Common myeloid progenitor, CD34-positive (primary cell): ENCODE measurements at places on chromosomes 2 and 18.

DNA sequence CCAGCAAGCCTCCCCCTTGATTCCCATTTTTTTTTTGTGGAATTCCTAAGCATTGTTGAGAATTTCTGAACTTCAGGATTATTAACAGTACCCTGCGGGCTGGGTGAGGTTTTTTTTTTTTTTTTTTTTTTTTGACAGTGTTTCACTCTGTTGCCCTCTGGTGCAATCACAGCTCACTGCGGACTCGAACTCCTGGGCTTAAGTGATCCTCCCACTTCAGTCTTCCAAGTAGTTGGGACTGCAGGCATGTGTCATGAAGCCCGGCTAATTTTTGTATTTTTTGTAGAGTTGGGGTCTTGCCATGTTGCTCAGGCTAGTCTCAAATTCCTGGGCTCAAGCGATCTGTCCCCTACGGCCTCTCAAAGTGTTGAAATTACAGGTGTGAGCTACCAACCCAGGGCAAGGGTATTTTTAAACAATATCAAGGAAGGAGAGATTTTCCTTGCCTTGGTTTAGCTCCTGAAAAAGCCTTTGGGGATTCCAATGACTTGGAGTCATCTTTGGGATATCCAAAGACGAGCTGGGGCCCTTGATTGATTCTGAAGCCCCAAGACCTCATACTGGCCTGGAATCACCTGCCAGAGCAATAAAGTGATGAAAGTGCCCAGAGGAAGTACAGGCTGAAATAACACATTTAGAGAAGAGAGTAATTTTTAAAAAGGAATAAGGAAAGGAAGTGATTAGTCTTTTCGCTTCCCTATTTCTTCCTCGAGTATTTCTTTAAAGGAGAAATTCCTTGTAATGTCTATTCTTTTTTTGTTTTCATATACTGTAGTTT lies 240.2 kb downstream of the TGIF1 start:
- DNase-seq = no peak

- no peak for DNase-seq
Observed at GRCh38 chr2:72027426-72028161, 120.1 kb downstream of the CYP26B1 start.

DNA sequence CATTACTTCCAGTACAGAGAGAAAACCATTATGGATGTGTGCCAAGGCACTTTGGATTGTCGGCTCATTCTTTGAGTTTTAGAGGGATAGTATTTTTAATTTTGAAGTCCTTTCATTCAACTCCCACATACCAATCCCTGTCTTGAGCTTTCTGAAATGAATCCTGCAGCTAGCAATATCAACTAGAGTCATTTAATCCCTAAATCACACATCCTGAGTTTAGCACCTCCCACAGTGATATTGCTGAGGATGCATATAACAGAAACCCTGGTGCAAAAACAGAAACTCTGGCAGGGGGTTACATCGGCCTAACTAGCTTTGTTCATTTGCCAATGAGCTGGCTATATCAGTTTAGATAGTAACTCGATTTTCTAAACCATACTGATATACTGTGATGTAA lies 427.3 kb downstream of the LRP1B start:
- no peak for DNase-seq

- DNase-seq = no peak
Observed at GRCh38 chr2:217512728-217513127, 490.1 kb downstream of the TNS1 start.

DNA sequence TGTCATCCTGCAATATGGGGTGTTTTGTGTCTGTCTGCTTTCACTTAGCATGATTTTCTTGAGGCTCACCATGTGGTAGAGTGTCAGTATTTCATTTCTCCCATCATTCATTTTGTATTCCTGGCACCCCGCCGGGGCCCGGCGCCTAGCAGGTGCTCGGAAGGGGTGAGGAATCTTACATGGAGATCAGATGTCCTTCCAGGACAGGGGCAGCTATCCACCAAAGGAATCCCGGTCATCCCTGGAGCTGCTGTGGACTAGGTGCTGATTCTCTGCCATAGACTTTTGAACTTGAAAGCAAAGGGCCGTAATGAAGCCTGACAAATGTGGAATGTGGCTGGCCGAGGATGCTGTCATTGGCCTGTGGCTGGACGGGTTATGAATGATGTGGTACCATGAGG lies 2.4 kb downstream of the PRELID3A start:
- DNase-seq = no peak

DNA sequence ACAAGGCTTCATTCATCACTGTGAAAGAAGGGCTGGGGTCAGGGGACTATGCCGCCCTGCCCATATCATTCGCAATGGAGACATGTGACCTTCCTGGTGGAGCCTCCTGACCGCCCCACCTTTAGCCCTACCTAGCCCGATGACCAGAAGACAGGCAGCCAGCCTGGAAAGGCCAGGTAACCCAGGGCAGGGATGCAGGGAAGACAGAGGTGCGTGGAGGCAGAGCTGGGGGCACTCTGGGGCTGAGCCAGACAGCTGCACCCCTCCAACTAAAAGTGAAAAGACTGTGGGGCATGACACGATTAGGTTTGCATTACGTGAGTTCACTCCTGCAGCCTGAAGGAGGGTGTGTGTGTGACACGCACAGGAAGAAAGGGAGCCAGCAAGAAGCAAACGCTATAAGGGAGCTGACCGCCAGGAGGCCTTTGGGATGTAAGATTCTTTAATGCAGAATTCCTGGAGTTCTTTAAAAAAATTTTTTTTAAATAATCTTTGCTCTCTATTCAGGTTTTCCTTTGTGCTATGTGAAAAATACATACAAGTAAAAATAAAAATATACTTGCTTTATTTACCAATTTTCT lies 3.7 kb upstream of the HES6 start:
- no peak for DNase-seq

GRCh38 chr2:111235192-111236015 lies 114.7 kb downstream of the BCL2L11 start:
- no peak for DNase-seq

GRCh38 chr2:143139835-143140393 lies 10.7 kb downstream of the ARHGAP15 start:
- DNase-seq = no peak

- DNase-seq = no peak
Observed at GRCh38 chr2:47518497-47519146, 115.7 kb downstream of the MSH2 start.

DNA sequence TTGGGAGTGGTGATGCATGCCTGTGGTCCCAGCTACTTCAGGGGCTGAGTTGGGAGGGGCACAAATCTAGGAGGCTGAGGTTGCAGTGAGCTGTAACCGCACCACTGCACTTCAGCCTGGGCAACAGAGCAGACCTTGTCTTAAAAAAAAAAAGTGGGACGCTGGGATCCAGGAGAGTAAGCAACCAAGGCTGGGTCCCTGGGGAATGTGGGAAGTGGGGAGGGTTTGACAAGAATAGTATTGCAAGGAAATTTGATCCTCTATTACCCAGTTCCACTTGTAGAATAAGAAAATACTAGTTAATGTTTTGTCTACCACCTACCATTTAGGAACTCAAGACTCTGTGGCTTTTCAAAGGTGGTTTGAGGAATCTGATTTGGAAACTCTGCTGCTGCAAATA lies 21.1 kb upstream of the DYTN start:
- DNase-seq = no peak

- DNase-seq = no peak
Observed at GRCh38 chr2:148298196-148298595, 277.3 kb downstream of the MBD5 start.

GRCh38 chr18:50284255-50284885 lies 3.0 kb upstream of the MBD1 start:
- no peak for DNase-seq

DNA sequence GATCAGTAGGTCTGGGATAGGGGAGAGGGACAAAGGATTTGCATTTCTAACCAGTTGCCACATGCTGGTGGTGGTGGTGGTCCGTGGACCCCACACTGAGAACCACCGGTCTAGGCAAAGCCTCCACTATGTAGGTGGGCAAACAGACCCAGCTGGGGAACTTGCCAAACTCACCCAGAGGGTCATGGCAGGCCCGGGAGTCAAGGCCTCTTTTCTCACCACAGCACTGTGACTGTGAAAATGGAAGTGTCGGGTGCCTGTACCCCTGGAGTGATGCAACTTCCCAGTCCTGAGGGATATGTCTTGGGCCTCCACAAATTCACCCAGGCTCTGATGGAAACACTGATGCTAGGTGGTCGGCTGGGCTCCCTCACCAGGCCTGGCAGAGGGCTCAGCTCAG lies 101.2 kb upstream of the SMAD2 start:
- no peak for DNase-seq
